ENCODE measurements at places on chromosomes 7 and 10.

DNA sequence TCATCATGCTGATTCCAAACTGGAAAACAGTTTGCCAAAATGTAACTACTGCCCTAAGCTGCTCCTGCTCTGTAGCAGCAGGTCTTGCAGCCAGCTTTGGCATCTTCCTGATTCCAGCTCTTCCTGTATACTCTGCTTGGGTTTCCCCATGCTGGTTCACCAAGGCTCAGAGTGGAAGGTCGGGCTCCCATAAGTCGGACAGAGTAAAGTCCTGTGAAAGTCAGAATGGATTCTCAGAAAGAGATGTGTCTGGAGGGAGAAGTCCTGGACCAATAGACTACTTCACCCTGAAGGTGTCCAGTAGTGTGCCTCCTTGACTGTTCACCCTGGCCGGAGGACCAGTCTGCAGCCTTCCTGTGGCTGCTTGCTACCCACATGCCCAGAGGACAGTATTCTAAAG is 93.8 kb downstream of the STRA8 start:
- DNase-seq: no peak

GRCh38 chr7:45187089-45187945 is 29.7 kb downstream of the RAMP3 start:
- DNase-seq: no peak

DNA sequence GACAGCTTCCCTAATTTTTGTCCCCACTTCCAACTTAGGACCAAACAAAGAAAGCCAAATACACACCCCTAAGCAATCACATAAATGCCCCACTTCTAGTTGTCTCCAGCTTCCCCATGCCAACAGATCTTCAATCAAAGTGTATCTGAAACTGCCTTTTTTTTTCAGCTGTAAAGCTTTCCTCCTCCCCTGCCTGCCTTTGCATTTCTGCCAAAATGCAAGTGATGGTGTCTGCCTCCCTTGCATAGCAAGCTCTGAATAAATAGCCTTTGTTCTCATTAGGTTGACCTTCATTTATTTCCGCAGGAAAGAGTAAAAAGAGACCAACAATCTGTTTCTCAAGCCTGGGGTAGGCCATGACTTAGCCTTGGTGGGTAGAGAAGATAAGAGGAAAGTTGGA is 459.4 kb downstream of the GPAM start:
- no peak for DNase-seq

DNA sequence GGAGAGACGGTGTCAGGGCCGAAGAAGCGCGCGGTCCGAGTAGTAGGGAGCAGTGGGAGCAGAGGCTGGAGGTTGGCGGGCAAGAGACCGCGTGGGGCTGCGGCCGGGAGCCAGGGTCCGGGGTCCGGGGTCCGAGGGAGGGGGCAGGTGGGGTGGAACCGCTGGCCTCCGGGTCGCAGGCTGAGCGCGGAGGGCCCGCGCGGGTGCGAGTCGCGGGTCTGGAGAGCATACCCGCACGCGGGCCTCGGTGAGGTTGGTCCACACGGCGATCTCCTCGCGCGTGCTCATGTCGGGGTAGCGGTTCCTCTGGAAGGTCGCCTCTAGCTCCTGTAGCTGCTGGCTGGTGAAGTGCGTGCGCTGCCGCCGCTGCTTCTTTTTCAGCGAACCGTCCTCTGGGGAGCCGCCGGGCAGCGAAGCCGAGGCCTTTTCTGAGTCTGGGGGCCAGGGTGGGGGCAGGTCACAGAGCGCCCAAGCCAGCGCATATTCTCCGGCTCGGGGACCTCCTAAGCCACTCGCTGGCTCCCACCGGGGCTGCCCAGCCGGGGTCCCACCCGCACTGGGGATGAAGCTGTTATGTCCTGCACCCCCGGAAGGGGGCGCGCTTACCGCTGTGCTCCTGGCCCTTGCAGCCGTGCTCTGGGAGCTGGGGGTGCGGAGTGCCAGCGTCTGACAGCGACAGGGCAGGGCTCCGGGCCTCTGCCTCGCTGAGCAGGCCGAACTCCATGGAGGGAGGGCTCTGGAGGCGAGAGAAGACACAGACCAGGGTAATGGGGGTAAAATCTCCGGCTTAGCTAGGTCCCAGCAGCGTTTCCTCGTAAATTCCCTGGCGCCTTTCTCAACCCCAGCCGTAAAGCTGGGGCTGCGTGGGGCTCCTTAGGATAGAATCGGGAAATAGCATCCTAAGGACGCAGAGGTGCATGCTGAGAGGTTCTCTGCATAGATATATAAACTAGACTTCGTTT is 5.5 kb downstream of the ELOVL3 start:
- peak; percentile 67 for DNase-seq

- no peak for DNase-seq
Measured at GRCh38 chr7:36400606-36401005, 10.9 kb downstream of the ANLN start.

DNA sequence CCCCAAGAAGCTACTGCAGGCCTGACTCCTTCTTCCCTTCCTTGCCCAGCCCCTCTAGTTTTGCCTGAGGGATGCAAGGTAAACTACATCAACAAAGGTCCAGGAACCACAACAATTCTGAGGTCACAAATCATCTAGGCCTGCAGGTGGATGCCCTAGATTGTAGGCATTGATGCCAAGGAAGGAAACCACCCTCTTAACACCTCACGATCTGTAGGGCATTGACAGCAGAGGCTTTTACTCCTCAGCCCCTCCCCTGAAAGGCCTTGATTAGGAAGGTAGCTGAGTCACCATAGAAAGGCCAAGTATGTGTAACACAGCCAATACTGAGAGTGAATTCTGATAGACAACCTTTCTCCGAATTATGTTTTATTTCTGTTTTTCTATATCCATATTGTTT is 46.7 kb upstream of the FAM3C start:
- DNase-seq: no peak

DNA sequence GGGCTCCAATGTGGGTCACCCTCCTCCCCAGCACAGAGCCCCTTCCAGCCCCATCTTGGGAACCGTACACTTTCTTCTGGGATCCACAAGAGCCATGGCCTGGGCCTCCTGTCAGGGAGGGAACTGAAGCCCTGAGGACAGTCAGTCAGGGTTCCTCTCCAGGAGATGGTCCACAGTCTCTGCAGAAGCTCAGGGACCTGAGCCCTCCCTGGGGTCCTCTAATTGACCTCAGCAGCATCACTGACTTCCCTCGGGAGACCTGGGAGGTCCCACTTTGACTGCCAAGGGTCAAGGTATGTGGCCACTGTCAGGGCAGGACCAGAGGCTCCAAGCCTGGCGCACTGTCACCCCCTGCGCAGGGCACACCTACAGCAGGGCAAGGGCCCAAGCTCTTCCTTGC is 32.3 kb downstream of the NOD1 start:
- no peak for DNase-seq

DNA sequence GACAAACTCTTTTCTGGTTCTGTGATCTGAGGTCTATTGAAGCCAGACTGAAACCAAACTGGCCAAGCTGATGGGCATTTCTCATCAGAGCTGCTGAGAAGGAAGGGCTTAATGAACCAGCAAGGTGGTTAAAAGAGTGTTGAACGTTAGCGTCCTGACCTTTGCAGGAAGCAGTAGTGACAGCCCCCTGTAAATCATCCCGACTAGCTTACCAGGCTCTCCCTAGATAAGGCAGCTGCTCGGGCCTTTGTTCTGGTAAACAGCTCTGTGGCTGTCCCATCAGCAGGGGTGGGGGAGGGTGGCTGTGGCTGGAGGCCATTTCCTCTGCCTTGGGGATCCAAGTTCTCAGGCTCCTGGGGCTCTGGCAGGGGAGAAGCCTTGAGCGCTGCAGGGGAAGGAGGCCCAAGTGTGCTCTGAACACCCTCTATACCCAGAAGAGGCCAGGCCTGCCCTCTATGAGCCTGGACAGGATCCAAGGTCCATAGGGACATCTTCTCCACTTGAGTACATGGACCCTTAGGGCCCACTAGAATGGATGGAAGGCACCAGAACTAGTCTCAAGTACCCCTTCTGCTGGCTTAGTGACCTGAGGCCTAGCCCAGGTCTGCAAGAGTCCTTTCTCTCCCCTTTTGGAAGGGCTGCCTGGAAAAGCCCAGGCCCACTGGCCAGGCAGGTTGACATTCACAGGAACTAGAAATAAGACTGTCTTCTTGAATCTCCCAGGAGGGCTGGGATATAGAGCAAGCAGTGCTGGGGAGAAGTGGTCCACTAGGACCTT is 134.6 kb downstream of the ARHGAP22 start:
- no peak for DNase-seq

GRCh38 chr7:23210506-23210905 is 28.7 kb downstream of the NUP42 start:
- no peak for DNase-seq

DNA sequence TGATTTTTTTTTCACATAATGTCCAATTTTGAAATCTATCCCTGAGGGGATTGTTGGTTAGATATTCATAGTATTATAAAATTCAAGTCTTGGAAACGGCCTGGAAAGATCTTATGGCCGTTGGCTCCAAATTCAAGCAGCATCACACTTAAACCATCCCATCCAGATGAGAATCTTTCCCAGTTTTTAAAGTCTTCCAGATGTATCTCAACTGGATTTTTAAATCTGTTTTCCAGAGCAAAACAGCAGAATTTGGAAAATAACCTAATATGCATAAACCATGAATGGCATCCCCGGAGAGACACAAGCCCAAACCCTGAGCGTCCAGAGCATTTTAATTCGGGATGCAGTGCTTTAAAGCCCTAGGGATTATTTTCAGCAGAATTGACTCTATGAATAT is 208.2 kb upstream of the PRKCQ start:
- no peak for DNase-seq

GRCh38 chr7:128065872-128066271 is 34.6 kb upstream of the LRRC4 start:
- no peak for DNase-seq

- DNase-seq: no peak
Measured at GRCh38 chr7:130022623-130023175, 28.5 kb downstream of the ZC3HC1 start.

DNA sequence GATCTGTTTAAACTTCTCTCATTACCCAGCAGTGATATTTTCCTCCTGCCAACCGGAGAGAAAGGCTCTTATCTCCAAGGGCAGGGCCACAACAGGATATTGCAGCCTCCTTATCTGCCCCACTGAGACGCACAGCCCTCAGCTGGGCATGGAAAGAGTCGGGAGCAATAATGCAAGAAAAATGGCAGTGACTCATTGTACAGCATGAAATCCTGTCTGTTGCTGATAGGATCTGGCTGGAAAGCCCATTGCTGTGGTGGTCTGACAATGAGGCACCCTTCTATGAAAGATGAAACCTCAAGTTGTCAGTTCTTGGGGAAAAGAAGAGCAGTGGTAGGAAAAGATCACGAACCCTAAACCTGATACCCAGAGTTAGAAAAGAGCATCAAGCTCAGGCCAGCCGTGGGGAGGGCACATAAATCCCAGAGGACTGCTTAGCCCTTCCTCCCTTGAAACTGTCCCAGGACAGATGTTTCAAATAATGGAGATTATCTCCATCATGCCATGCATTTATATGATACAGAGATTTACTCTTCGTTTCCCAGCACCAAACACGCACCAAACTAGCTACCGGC is 47.0 kb upstream of the FIGNL1 start:
- DNase-seq: no peak

GRCh38 chr10:76892766-76893479 is 744.7 kb downstream of the KCNMA1 start:
- DNase-seq: no peak

DNA sequence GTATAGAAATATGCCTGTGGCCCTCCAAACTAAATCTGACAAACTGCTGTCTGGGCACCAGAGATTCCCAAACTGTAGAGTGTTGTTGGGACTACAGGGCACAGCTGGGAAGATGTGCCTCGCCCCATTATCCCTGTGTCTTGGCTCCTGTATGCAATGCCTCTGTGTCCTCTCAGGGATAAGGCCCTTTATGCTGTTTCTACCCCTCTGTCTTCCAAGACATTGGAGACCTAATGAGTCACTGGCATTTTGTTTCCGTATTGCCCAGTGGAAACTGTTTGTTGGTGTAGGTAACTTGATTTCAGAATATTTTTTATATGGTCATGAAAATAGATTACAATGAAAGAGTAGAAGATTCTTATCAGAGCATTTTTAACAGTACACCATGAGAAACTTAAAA is 183.2 kb downstream of the GLI3 start:
- no peak for DNase-seq

- DNase-seq: no peak
Measured at GRCh38 chr7:22629056-22629455, 97.9 kb upstream of the IL6 start.

DNA sequence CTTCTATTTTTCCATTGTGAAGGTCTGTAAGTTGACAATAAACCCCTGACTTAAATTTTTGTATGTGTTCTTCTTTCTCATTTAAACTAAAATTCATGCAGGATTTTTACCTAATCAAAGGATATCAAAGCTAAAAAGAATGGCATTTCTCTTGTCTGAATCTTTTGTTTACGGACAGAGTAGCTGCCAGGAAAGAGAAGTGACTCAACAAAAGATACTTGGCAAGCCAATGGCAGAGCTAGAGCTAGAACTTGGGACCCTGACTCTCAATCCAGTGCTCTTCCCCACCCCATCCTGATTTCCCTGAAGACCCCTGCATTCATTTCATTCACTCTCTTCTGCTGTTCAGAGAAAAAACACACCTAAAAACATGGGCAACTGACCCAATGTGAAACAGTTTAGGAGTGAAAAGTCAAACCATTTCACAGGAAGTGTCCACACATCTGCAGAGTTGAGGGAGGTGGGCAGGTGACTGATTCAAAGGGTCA is 40.2 kb upstream of the PDLIM1 start:
- no peak for DNase-seq

- DNase-seq: no peak
Measured at GRCh38 chr7:38242814-38243213, 30.6 kb downstream of the TARP start.

GRCh38 chr10:71549766-71550533 is 153.2 kb downstream of the CDH23 start:
- no peak for DNase-seq

- DNase-seq: no peak
Measured at GRCh38 chr7:153504288-153505075, 547.7 kb upstream of the DPP6 start.

- DNase-seq: no peak
Measured at GRCh38 chr7:36962367-36962766, 238.1 kb upstream of the AOAH start.

DNA sequence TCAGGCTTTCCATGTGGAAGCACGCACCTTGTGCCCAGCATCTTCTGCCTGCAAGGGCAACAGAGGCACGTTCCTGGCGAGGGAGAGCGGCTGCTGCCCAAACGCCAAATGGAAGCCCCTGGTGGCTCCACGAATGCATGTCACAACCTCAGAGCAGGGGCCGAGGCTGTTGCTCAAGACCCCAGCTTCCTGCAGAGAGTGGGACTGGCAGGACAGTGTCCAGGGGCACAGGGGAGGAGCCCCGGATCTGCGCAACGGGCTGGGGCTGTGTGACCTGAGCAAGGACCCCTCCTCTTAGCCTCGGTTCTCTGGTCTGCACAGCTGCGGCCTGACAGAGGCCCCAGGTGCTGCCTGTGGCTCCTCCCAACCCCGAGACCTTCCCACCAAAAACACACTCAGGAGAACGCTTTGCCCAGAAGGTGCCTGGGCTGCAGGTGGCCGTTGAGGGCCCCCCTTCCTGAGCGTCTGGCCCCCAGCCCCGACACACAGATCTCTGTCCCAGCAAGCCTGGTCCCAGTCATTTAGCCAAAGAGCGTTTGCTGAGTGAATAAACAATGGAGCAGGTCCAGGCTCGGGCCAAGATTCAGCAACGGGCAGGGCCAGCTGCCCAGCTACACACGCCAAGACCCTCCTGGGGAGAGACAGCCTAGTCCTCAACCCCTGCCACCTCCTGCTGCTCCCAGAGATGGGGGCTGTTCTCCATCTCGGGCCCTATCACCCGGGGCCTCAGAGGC is 1.2 kb downstream of the MICALL2 start:
- DNase-seq: no peak
